SK-N-MC (cell line): ENCODE measurements at places on chromosomes 1 and 21.

GRCh38 chr1:8090241-8090702 lies 64.2 kb upstream of the ERRFI1 start:
- peak; percentile 85 for DNase-seq

DNA sequence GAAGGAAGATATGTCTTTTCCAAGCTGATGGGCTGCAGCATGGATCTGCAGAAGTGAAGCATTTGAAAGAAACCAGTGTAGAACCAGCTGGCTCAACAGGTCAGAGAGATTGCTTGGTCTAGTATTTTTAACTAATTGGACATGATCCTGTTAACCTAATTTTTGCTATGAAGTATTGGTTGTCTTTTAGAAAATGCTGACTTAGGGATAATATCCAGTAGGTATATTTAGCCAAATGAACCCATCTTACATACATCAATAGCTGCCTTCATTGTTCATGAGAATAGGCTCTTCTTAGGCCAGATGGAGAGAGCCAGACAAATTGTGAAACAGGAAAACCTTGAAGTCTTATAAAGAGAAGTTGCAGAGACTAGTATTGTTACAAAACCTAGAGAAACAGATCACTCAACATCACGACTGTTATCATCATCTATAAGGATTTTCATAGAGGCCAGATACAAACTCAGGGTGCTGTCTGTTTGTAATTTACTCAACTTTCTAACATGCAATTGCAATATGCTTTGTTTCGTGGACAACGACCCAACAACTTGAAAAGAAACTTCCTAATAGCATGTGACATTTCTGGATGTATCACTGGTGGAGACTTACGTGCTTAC lies 148.2 kb downstream of the DISC1 start:
- DNase-seq, result no peak

- DNase-seq, result no peak
Observed at GRCh38 chr1:167418391-167418790, 99.9 kb downstream of the CD247 start.

DNA sequence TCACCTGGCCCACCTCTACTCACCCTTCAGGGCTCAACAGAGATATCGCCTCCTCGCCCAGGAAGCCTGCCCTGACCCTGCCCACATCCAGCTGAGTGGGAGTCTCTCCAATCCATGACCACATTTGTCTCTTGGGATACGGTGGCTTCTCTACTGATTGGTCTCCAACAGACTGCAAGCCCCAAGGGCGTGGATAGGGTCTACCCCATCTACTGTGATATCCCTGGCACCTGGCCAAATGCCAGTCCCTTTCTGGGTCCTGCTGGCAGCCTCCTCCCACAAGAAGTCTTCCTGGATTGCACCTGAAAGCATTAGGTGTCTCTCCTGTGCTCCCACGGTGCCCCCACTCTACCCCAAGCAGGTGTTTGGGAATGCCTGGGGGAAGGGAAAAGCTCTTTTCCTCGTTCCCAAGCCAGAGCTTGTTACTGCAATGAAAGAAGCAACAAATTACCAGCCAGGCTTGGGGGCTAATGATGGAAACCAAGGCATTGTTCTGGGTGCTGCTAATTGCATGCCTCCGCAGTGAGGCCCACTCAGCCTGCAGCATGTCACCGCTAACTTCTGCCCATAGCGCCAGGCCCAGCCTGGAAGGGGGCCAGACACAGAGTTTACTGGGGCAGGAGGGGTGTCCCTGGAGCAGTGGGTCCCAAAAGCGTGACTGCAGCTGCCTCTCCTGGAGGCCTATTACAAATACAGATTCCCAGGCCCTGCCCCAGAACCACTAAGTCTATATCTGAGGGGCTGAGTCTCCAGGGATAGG lies 90.7 kb upstream of the IFFO2 start:
- peak; percentile 34 for DNase-seq

- no peak for DNase-seq
Observed at GRCh38 chr1:246760422-246761347, 36.5 kb downstream of the SCCPDH start.

DNA sequence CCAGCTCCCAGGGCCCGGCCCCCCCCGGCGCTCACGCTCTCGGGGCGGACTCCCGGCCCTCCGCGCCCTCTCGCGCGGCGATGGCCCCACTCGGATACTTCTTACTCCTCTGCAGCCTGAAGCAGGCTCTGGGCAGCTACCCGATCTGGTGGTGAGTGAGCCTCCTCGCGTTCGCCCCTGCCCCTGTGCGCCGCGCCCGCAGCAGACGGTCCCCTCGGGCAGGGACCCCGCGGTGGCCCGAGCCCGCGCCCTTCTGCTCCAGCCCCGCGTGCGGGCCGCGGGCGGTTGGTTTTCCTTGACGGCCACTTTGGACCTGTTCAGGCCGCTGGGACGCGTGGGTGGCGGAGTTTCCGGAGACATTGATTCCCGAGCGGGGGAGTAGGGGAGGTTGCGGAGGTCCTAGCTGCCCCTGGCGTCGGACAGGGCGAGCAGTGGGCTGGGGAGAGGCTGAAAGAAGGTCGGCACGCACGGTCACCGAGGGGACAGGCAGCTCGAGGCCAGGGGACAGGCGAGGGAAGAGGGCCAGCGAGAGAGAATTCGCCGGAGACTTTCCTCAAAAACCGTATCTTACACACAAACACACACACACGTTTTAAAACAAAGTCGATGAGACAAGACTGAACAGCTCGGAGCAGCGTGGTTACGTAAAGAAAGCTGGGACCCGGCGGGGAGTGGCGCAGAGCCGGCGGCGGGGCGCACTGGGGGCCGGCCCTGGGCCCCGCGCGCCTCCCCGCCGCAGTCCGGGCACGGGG lies 427 bp downstream of the WNT3A start:
- DNase-seq, result no peak

DNA sequence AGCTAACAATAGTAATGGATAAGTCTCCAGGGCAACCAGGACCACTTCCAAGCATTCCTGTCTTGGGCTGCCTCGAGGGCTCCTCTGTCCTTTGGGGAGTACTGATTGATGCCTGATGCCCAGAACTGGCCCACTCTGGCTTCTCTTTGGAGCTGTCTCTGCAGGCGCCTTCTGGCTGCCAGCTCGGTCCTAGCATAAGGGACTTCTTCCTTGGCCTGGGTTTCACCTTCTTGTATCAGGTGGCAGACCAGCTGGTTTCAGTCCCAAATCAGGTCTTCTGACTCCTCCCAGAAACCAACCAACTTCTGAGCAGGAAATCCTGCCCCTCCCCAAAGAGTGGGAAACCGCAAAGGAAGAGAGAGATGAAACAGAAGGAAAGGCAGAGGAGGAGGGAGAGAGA lies 10.6 kb downstream of the G0S2 start:
- no peak for DNase-seq

- no peak for DNase-seq
Observed at GRCh38 chr1:41390573-41390972, 29.3 kb downstream of the FOXO6 start.

DNA sequence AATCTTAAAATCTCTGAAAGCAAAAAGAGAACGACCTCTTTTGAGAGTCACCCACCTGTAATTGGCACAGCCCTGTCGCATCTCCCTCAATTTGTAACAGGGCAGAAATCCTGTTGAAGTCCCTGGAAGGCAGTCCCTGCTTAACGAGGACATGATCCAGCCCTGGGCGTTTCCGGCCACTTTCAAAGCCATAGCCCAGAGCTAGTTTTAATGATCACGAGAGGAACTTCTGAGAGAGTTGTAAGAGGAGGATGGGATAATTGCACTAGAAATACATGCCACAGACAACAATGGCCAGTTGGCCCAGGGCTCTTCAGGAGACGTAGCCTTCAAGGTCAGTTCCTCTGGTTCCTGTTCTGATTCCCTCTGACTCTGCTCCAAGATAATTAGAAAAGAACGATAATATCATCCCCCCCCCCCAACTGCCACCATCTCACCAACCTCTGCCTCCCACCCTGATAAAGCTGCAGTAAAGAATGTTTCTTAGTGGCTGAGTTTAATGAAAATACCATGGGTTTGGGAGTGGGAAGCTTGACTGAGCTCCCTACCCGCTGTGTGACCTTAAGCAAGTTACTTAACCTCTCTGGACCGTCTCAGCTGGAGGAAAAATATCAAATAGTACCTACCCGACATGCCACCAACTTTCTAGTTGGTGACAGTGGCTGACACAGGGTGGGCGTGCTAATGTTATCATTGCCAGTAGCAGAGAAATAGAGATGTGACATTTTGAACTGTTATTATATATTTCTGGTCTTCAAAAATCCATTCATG lies 140.0 kb downstream of the OMA1 start:
- no peak for DNase-seq

DNA sequence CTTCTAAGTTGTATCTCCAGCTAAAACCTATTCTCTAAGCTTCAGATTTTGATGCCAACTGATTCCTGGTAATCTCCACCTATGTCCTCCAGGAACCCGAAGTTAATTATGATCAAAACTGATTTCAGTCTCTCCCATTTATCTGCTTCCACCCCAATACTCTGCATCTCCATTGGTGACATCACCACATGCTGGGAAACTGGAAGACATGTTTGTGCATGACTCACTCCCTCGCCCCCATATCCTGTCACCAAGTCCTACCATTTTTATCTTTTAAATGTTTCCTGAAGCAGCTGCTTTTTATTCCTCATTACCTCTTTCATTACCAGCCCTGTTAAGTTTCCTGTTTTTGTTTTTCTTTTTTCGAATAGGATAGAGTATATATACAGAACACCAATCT lies 228.5 kb downstream of the LRRC40 start:
- no peak for DNase-seq

DNA sequence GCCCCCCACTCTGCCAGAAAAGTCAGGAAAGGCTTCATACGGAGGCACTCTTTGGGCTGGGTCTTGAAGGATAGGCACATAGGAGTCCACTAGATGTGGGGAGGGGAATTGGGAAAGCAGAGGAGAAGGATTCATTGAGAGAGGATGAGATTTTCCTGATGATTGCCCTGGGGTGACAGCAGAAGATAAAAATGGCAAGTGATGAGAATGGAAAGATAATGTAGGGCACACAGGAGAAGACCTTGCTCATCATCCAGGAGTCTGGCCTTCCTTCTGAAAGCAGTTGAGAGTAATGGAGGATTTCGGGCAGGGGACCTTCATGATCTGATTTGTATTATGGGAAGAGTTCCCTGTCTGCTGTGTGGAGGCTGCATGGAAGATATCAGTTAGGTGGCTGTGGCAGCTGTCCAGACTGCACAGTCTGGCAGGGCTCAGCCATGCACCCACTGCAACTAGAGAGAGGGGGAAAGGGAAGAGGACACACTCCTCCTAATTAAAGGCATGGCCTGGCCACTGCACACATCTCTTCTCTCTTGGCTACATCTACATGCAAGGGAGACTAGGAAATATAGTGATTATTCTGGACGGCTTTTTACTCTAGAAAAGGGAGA lies 9.6 kb upstream of the FABP3 start:
- no peak for DNase-seq

DNA sequence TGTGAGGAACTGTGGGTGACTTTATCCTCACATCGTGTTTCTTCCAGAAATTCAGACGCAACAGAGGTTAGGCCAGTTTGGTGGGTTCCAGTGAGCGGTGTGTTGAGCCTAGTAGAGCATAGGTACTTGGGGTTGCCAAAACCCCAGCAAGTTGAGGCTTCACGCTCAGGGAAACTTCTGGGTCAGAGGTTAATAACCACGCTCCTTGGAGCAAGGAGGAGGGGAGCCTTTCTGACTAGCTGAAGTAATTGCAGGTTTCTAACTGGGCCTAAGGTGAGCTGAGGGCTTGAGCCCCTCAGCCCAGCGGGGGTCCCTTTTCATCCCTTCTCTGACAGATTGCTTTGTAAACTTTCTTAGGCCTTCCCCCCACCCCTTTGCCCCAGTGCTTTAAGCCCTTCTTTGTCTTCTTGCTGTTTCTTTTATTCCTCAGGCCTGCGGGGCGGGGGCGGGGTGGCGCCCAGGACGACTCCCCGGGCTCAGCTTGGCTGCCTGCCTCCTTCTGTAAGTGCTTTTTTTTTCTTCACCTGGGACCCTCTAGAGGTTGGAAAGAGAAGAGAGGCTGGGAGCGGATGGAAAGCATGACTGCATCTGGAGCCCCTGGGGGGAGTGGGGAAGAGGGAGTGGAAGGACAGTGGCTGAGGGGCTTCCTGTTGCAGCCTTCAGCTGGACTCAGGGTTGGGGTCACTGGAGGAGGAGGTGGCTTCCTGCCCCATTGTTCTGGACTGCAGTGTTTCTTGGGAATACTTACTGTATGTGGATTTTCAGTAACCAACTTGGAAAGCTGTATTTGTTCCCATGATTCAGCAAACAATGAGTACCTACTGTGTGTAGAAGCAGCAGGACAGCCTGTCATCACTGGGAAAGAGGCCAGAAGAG lies 1.3 kb upstream of the ZNF436 start:
- DNase-seq, result no peak

- no peak for DNase-seq
Observed at GRCh38 chr1:225928186-225929175, 4.4 kb upstream of the PYCR2 start.

- no peak for DNase-seq
Observed at GRCh38 chr1:185337246-185337645, 20.2 kb upstream of the IVNS1ABP start.

DNA sequence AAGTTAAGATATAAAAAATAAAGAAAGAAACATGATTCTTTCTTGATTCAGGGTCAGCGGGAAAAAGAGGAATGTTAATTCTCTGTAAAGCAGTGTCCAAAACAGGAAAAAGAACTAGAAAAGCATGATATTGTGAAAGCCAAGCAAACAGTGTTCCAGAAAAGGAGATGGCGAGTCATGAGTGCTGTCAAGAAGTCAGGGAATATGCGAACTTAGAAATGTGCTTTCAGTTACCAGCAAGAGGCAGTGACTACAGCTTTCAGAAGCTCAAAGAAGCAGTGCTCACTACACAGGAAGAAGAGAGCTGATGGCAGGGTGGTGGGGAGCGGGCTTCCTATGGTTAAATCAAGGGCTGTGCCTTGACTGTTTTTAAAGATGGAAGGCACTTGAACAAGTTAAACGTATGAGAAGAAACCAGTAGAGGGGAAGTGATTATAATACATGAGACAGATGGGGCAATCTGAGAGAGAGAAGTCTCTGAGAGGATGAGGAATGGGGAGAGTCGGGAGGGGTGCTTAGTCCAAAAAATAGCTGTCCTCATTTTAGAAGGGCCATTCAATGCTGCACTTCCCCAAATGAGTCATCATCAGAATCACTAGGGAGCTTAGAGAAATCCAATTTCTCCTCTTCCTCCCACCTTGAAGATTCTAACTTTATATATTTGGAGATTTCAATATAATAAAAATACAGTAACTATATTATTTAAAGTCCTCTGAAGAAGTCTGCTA lies 90.4 kb downstream of the KCNK1 start:
- no peak for DNase-seq

GRCh38 chr1:186915555-186915954 lies 86.8 kb downstream of the PLA2G4A start:
- no peak for DNase-seq

GRCh38 chr1:209884665-209885117 lies 53.3 kb upstream of the SYT14 start:
- peak; percentile 39 for DNase-seq
